ENCODE measurements at places on chromosomes 2 and 18. TPM values are rescaled to one million over a fixed set of nuclear protein-coding genes. Genes with fewer than 3 reads are reported as not detected.

Gene HAAO
- polyA plus RNA-seq: 7.0 TPM

Gene AQP12B
- polyA plus RNA-seq: not detected

Gene MEP1B
- not detected for polyA plus RNA-seq

Gene TUBA3E
- not detected for polyA plus RNA-seq

Gene TOGARAM2
- 0.42 TPM for polyA plus RNA-seq

Gene LRRTM1
- polyA plus RNA-seq: 4.6 TPM

Gene COBLL1
- 1.4 TPM for polyA plus RNA-seq

Gene MC5R
- polyA plus RNA-seq: 1.1 TPM

Gene PCARE
- not detected for polyA plus RNA-seq

Gene ICA1L
- polyA plus RNA-seq: 0.71 TPM

Gene PKDCC
- 115 TPM for polyA plus RNA-seq

Gene RFTN2
- polyA plus RNA-seq: 2.3 TPM

Gene ADRA2B
- polyA plus RNA-seq: 8.3 TPM

Gene SPTBN1
- polyA plus RNA-seq: 30.7 TPM

Gene TBR1
- not detected for polyA plus RNA-seq

Gene NT5C1B
- polyA plus RNA-seq: not detected

Gene SLC16A14
- 2.8 TPM for polyA plus RNA-seq

Gene SLC14A1
- 0.18 TPM for polyA plus RNA-seq

Gene RAX
- 0.12 TPM for polyA plus RNA-seq

Gene ABCG8
- polyA plus RNA-seq: not detected

Gene TMEM37
- 16.2 TPM for polyA plus RNA-seq

Gene BARD1
- 12.1 TPM for polyA plus RNA-seq

Gene COLEC12
- polyA plus RNA-seq: 0.47 TPM

Gene ALPP
- 0.20 TPM for polyA plus RNA-seq

Gene ZNF512
- 13.1 TPM for polyA plus RNA-seq

Gene SLC4A5
- polyA plus RNA-seq: 0.42 TPM

Gene VIT
- polyA plus RNA-seq: not detected

Gene IL1RN
- not detected for polyA plus RNA-seq

Gene TMEM169
- polyA plus RNA-seq: 0.41 TPM

Gene MLPH
- 12.7 TPM for polyA plus RNA-seq

All from H1 (cell line).